Stimulated activated CD4-positive, alpha-beta T cell treated with anti-CD3 and anti-CD28 coated beads, TNF-alpha, amount 100 ng/mL, for 1 hour (primary cell): ENCODE measurements at places on chromosomes 11 and 22.

- no peak for DNase-seq
Measured at GRCh38 chr11:64235437-64236161, 1.2 kb downstream of the VEGFB start.

GRCh38 chr11:27263986-27264385, 99.0 kb downstream of the CCDC34 start:
- DNase-seq: no peak

GRCh38 chr22:46040471-46041465, 63.8 kb upstream of the WNT7B start:
- DNase-seq: no peak

- no peak for DNase-seq
Measured at GRCh38 chr11:29482510-29482909, 534.3 kb downstream of the KCNA4 start.

DNA sequence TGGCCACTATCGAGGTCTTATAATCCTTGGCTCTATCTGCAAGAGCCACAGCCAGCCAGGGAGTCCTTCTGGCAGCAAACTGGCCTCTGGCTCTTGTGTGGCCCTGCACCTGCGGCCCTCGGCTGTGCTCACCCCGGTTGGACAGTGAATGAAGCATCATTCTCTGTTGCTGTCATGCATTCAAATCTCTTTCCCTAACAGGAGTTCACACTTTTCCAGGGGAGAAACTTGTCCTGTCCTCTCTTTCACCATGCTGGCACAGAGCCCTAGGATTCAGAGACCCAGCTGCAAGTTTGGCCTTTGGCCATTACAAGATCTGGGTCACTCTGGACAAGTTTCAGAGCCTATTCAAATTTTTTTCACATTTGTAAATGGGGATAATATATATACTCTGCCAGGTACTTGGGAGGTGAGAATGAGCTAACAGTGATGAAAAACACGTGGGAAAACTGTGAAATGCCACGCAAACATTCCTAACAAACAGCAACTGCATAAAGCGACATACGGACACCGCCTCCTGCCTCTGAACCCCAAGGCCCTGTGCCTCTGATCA, 34.2 kb downstream of the TMEM184B start:
- no peak for DNase-seq

- no peak for DNase-seq
Measured at GRCh38 chr11:95592471-95592870, 197.1 kb downstream of the FAM76B start.

DNA sequence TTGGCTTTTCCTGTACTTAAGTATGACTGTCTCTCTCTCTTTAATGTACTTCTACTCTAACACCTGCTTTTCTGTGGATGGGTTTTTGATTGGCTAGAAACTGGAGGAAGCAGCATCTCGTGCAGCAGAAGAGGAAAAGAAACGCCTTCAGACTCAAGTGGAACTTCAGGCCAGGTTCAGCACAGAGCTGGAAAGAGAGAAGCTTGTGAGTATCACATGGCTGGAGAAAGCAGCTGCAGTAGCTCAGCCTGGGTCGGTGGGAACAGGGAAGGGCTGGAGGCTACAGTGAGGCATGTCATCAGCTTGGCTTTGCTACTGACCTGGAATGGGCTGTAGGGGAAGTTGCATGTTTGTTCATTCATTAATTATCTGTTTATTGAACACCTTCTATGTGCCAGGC, 74.2 kb downstream of the SWAP70 start:
- DNase-seq: no peak

DNA sequence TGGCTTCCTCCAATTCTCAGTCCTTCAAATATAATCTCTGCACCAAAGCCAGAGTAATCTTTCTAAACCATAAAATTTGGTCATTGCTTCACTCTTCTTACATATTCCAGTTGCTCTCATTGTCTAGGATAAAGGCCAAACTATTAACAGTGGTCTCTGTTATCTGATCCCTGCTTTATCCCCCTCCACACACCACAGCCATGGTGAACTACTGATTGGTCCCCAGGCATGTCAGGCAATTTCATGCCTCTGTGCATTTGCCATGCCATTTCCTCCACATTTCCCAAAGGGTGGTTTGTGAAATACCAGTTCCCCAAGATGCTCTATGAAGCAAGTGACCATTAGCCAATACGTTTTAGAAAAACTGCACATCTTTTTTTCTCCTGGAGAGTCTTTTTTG, 97.0 kb downstream of the FAM181B start:
- no peak for DNase-seq

DNA sequence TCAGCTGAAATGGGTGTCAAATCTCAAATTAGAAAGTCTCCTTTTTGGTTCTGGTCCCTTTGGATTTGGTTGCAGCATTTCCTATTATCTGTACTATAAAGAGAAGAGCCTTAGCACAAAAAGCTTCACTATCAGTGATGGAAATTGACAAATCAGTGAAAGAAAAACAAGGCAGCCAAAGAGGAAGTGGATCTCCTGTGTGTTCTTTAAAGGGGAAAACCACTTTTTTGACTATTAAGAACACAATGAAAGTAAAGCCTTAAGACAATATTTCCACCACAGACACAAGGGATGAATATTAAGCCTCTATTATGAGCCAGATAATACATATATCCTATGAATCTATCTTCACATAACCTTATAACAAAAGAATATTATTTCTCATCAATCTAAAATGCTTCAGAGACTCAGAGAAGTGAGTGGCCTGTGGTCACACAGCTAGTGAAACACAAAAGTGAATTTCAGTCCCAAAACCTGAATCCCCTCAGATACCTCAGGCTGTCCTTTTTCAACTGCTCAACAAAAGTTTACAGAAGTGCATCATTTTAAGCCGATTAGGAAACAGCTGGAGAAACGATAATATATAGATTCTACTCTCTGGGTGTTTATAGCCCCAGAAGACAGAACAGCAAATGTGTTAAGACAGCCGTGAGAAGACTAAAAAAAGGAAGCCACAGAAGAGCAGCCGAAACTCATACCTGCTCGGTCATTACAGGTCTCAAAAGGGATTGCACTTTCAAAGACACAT, 24.4 kb upstream of the FSHB start:
- no peak for DNase-seq
